ENCODE measurements at places on chromosomes 5 and 9. TPM values are rescaled to one million over a fixed set of nuclear protein-coding genes. Genes with fewer than 3 reads are reported as not detected.

DNA sequence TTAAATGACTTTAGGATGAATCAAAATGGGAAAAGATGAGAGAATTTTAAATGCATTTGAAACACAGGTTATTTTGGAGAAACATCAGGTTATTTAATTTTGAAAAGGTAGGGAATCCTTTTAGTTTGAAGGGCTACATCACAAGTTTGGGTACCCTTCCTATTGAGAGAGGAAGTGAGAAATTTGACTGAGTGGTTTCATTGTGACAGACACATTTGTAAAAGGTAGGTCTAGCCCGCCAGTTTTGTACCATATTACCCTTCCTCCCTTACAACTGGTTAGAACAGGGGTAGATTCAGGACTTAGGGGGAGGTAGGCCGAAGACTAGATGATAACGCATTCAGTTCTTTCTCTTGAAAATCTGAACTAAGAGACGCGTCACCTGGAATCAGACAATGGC, 464.2 kb downstream of the EBF1 start:
- no peak overlapping the region for H3K27ac ChIP-seq
- no peaks in the 10 kb centered on the region for H3K36me3 ChIP-seq
- no peaks in the 10 kb centered on the region for H3K27me3 ChIP-seq
- no peaks in the 10 kb centered on the region for H3K4me1 ChIP-seq

- no peaks in the 10 kb centered on the region for H3K36me3 ChIP-seq
- no peak for DNase-seq
- no peak overlapping the region for H3K27ac ChIP-seq
- no peak overlapping the region for H3K4me3 ChIP-seq
- no peaks in the 10 kb centered on the region for H3K27me3 ChIP-seq
Observed at GRCh38 chr5:29897916-29898315, 1295.6 kb upstream of the CDH6 start.

ABLIM3 gene
- 50.8 TPM for total RNA-seq

GRCh38 chr9:114053246-114054005, 24.7 kb downstream of the AMBP start:
- H3K27ac ChIP-seq: no peak overlapping the region
- H3K27me3 ChIP-seq: no peaks in the 10 kb centered on the region
- H3K4me1 ChIP-seq: no peaks in the 10 kb centered on the region
- DNase-seq: no peak
- H3K36me3 ChIP-seq: peaks cover 23% of the 10 kb centered on the region

DNA sequence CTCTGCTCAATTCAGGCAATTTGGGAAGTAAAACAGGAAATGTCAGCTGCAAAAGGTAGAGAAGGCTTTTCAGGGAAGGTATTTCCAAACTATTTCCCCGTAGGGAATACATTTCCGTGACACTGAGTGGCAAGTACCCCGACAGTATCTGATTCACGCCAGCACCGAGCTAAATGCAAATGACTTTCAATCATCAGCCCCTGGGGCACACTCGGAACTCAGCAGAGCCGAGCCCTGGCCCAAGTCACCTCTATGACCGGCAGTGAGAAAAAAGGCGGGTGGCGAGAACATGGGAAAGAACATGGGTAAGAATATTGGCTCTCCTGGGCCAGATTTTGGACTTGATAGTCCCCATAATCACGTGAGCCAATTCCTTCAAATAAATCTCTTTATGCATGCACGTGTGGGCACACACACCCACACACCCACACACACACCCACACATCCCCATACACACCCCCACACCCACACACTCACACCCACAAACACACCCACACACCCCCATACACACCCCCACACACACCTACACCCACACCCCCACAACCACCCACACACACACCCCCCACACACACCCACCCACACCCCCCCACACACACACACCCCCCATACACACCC, 43.0 kb downstream of the COL23A1 start:
- no peak for DNase-seq
- H3K27ac ChIP-seq: no peak overlapping the region
- H3K36me3 ChIP-seq: no peaks in the 10 kb centered on the region
- no peaks in the 10 kb centered on the region for H3K4me1 ChIP-seq
- no peaks in the 10 kb centered on the region for H3K27me3 ChIP-seq
- H3K4me3 ChIP-seq: no peak overlapping the region

GRCh38 chr5:127088251-127088650, 14.9 kb upstream of the C5orf63 start:
- no peak for DNase-seq
- H3K27ac ChIP-seq: no peak overlapping the region
- no peaks in the 10 kb centered on the region for H3K36me3 ChIP-seq
- H3K4me3 ChIP-seq: no peak overlapping the region

All from vagina (tissue), 2 donors.